Foreskin keratinocyte (primary cell): ENCODE measurements at places on chromosomes 7 and 10. TPM values are rescaled to one million over a fixed set of nuclear protein-coding genes. Genes with fewer than 3 reads are reported as not detected.

DNA sequence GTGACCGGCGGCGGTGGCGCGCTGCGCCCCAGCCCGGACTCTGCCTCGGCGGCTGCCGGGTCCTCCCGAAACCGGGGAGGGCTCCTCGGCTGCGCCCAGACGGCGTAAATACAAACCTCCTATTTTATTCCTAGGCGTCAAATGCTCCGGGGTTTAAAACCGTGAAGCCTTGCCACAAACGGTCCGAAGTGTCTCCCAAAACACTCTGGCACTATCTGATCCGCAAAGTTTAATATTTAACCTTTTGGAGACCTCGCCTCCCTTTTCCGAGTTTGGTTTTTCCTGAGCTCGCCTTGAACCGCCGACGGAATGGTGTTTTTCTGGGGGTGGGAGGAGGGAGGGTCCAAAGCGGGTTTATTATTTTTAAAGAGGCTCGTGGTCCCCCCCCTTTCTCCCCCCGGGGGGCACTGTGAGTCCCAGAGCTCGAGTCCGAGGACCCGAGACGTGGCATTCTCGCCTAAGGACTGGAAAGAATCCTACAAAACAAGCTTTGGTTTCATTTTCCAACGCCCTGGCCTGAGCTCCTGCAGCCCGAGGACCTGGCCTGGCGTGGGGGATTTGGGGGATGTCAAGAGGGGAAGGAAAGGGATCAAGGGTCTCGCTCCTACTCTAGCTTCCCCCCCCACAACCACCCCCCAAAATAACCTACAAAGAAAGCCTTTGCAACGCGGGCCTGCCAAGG is 1.8 kb downstream of the TNRC18 start:
- no peak for DNase-seq

DNA sequence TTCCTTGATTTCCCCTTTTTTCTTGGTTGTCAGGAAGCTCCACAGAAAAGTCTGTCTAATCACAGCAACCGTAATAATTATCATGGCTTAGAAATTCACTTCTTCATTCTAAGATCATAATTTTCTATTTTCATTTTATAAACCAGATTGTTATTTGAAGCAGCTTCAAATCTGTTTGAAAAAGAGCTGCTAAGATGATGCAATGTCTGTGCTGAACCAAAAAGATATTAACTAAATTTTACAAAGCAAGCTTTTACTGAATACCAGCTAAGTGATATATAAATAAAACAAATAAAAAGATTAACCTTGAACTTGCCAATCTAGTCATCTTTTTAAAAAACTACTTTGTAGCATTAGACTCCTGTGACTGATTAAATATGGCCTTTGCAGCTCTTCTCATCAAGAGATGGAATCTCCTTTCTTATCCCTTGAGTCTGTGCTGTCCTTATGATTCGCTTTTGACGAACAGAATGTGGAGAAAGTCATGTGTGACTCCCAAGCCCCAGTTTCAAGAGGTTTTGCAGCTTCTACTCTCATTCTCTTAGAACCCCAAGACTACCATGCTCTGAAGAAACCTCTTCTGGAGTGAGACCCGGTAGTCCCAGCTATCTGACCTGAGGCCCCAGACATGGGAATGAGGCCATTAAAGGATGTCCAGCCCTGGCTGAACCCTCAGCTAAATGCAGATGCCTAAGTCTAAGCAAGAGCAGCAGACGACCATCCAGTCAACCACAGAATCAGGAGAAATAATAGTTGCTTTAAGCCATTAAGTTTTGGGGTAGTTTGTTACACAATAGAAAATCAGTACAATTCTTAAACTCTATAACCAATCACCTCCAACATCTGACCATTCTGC is 14.4 kb downstream of the NAMPT start:
- no peak for DNase-seq

CALML5 gene
- 2.4 and 65.7 TPM in 2 replicates for total RNA-seq

DNA sequence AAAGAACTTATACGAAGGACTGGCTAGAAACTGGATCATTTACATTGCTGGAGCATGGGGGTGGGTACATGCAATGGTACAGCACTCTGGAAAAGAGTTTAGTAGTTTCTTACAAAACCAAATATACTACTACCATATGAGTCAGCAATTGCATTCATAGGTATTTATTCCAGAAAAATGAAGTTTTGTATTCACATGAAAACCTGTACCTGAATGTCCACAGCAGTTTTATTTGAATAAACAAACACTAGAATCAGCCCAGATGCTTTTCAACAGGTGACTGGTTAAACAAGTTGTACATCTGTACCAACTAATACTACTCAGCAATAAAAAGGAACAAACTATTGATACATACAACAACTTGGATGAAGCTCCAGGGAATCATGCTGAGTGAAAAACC is 3.4 kb downstream of the SCIN start:
- DNase-seq = no peak

GRCh38 chr10:44010873-44011602 is 362.4 kb upstream of the ZNF32 start:
- peak; percentile 89 for DNase-seq

DOCK1 gene
- total RNA-seq = 48.4 and 56.5 TPM in 2 replicates

DNA sequence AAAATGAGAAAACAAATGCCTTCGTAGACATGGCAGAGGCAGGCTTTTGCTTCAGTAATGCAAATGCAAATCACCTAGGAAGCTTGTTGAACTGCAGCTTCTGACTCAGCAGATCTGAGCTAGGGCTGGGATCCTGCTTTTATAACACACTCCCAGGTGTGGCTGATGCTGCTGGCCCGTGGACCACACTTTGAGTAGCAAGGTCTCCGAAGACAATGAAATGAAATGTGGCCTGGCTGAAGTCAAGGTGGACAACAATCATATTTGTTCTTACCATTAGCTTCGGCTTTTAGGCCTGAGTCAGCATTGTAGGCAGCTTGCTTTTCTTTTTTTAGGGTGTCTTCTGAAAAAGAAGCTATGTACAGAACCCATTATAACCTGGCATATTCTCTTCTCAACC is 26.3 kb downstream of the COL17A1 start:
- DNase-seq = no peak

GRCh38 chr10:132504501-132505272 is 32.9 kb upstream of the INPP5A start:
- no peak for DNase-seq

FAM149B1 gene
- total RNA-seq = 15.4 and 16.7 TPM in 2 replicates

- peak; percentile 93 for DNase-seq
Observed at GRCh38 chr10:43362191-43362839, 9.1 kb upstream of the FXYD4 start.

- no peak for DNase-seq
Observed at GRCh38 chr7:136957391-136957790, 88.9 kb downstream of the CHRM2 start.

DNA sequence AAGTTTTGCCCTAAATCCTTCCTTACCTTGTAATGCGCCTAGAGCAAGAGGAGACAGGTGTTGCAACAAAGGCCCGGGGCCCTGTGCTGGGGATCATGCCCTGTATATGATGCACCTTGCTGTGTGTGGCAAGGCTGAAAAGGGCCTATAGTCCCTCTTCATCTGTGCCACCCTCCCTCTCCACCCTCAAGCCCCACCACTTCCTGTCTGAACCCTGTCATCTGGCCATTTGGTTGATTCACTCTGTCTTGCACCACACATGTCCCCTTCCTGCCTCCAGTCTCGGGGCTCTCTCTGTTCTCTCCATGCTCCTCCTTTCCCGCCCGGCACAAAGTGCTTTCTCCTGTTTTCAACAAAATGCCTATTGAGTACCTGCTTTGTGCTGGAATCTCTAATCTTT is 11.5 kb upstream of the MALSU1 start:
- no peak for DNase-seq

FAM131B gene
- 0.18 and 0.20 TPM in 2 replicates for total RNA-seq
